Motor neuron (in vitro differentiated cells): ENCODE measurements at places on chromosomes 1 and 21. TPM values are rescaled to one million over a fixed set of nuclear protein-coding genes. Genes with fewer than 3 reads are reported as not detected.

GRCh38 chr1:60657926-60658325 lies 424.4 kb upstream of the NFIA start:
- no peak for ATAC-seq

DNA sequence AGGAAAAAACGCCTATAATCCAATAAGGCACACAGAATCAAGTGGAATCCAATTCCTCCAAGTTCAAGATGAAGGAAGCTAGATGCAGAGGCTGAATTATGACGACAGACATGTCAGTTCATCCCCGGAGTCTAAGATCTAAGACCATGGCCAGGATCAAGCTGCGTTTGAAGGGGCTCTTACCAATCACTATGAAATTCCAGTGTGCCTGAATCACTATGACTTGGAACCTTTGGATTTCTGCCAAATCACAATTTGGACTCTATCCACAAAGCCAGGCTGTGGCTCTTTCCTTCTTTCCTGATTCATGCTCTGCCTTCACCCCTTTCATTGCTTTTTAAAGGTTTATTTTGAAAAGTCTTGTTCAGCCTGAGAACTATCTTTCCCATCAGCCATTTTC lies 17.1 kb downstream of the OLIG2 start:
- ATAC-seq: peak; percentile 68

DNA sequence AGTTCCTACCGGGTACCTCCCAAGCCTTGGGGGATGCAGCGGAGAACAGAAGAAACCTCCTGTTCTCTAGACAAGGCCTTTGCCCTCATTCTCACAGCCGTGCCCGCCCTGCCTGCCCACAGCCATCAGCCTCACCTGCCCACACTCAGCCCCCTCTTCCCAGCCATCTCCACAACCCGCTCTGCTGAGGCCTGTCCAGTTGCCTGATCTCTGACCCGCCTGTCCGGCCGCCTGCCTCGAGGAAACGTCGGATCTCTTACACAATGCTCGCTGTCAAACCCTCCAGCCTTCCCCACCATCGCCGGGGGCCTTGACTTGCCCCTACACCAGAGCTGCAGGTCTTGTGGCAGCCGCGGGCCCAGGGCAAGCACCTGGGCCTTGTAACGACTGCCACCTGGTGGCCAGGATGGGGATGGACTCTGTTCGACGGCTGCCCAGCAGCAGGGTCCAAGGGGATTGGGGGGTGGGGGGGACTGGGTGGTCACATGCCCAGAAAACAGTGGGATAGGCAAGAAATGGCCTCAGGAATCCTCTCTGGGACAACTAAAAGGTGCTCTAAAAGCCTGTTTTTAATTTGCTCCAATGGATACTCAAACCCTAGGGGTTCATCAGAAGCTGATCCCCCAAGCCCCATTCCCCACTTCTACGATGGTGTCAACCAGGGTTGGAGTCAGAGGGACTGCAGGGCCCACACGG lies 31.0 kb downstream of the SLC45A1 start:
- ATAC-seq: peak; percentile 62

Gene FCRL1
- 0.17 TPM in 1 of 2 replicates, not detected in the other for total RNA-seq

DNA sequence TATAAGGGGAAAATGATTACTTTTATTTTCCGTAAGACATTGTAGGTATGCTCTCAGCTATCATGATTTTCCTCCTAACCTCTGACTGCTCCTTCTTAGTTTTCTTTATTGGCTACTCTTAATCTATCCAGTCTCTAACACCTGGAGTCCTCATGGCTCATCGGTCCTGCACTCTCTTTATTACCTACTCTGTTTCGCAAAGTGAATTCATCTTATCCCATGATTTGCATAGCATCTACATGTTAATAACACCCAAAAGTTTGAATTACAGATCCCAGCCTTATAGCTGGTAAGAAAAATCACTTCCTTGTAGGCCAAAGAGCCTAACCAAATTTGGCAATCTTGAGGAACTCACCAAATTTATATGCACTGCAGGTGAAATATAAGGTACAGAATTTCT lies 136.3 kb downstream of the CDC42BPA start:
- peak; percentile 80 for ATAC-seq

GRCh38 chr1:42319128-42319851 lies 15.7 kb downstream of the FOXJ3 start:
- no peak for ATAC-seq

- peak; percentile 85 for ATAC-seq
These were observed 25.5 kb upstream of the MTMR11 start for GRCh38 chr1:149962039-149962647.

Gene ESPN
- 1.1 and 2.2 TPM in 2 replicates for total RNA-seq

- no peak for ATAC-seq
These were observed 13.5 kb downstream of the GSTM5 start for GRCh38 chr1:109725510-109725909.

GRCh38 chr1:41977326-41977725 lies 58.6 kb upstream of the HIVEP3 start:
- ATAC-seq: no peak

GRCh38 chr1:5576673-5577065 lies 415.6 kb downstream of the NPHP4 start:
- no peak for ATAC-seq

Gene LIN28A
- total RNA-seq: 0.45 and 0.81 TPM in 2 replicates

- ATAC-seq: no peak
These were observed 22.3 kb upstream of the RGS16 start for GRCh38 chr1:182626527-182626926.

Gene CSMD2
- total RNA-seq: 16.8 and 43.1 TPM in 2 replicates

Gene SH2D2A
- 3.5 and 5.0 TPM in 2 replicates for total RNA-seq
